ENCODE measurements at places on chromosomes 3 and 15.

- DNase-seq, result no peak
Measured at GRCh38 chr15:72535911-72536310, 61.8 kb downstream of the ARIH1 start.

- DNase-seq, result no peak
Measured at GRCh38 chr15:84814916-84815315, 2.2 kb upstream of the ALPK3 start.

DNA sequence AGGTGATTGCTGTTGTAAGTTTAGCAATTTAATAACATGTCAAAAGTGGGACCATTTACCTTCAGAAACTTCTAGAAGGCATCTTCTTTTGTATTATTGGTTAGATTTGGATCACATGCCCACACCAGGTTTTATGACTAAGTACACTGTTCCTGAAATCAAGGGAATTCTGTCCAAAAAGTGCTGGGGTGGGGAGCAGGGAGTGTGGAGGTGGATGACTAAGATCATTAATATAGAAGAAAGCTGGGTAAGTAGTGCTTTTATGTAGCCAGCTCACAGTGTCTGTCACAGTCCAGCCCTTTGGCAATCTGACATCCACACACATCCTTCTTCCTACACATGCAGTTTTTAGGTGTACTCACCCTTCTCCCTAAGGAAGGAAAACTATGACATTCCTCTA, 120.0 kb downstream of the TMCO5A start:
- DNase-seq, result no peak

DNA sequence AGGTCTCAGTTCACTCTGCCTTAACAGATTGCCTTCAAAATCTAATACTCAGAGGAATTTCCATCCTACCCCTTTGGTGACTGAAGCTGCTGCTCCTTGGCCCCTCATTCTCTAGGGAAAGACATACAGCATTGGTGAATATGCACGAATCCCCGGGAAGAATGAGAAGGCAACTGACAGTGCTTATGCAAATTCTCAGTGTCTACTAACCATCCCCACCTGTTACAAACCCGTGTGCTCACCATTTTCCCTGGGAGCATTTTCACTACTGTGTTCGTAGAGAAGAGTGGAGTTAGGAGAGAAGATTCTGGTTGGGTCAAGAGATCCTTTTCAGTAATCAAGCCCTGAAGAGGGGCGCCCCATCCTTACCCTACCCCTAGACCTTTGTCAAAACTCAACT, 37.7 kb downstream of the SYNM start:
- no peak for DNase-seq

- DNase-seq, result no peak
Measured at GRCh38 chr15:51137880-51138430, 43.2 kb upstream of the TNFAIP8L3 start.

GRCh38 chr3:45123581-45124269, 22.5 kb downstream of the CDCP1 start:
- no peak for DNase-seq

DNA sequence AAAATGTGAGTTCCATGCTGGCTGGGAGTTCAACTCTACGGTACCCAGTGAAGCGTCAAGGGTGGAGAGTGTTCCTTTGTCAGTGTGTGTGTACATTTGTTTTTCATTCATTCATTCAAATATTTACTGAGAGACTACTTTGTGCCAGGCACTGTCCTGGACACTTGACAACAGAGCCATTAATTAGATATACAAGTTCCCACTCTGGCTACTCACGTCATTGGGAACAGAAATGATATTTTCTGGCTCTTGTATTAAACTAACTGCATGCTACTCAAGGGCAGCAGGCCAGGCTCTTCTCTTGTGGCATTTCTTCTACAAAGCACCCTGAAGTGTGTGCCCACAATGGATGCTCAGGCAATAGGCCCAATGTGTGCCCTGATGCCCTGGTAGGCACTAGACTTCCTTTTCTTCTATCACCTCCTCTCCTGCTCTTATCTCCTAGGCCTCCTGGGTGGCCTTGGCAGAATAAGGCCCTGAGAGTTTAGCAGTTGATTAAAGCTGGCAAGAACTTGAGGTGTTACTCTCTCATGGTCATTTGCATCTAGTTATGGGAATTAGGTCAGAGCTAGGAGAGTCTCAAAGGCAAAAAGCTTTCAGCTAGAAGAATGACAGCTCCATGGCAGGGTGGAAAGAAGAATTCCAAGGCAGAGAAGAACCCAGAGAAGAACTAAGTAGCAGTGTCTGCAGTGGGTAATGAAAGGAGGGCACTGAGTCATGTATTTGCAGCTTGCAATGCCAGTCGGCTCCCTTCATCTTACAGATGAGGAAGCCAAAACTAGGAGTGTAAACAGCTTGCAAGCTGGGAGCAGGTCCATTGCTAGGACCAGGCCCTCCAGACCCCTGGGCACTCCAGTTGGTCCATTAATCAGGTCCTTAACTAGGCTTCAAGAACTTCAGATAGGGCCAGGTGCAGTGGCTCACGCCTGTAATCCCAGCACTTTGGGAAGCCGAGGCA, 14.0 kb upstream of the SMAD3 start:
- no peak for DNase-seq

DNA sequence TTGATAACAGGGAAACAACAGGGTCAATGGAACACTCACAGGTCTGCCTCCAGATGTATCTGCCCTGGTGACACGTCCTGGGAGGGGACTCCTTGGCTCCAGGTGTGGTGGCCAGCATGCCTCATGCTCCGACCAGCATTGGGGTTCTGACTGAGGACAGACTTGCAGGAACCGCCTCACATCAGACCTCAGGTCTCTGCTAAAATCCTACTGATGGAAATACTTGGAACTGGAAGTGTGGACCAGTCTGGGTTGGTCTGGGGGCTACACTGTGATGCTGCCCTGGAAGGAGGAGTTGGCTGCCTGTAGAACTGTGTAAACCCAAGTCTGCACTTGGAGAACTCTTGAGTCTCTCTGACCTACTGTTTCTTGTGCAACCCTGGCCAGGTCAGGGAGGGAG, 17.1 kb upstream of the KY start:
- no peak for DNase-seq

DNA sequence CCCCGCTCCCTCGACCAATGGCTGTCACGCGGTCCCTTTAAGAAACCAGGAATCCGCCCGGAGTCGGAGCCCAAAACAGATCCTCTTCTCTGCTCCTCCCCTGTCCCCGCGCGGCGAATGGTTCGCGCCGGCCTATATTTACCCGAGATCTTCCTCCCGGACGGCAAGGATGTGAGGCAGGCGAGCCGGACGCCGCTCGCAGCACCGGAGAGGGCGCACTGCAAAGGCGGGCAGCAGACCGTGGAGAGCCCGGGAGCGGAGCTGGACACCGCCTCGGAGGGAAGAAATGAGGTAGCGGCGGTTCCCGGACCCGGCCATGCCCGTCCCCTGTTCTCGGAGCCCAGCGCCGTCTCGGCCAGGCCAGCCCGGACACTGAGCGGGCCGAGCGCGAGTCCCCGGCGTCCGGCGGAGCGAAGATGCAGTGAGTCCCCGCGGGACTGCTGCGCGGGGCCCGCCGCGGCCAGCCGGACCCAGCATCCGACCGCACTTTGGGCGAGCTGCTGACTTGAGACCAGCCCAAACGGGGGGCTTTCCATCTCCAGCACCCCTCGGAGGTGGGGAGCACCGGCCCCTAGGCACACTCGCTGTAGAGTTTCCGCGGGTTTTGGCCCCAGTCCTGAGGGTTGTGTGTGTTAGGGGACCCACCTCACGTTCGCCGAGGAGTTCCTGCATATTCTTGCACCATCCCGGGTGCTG, at the start of gene FAM43A:
FAM43A (plus strand) TSS at position 166 of the 696 bp plus-strand sequence. CDS start 944 bp downstream, outside the sequence.
- DNase-seq, result peak; percentile 77

- DNase-seq, result no peak
Measured at GRCh38 chr3:11567516-11568467, 75.9 kb downstream of the VGLL4 start.

- DNase-seq, result no peak
Measured at GRCh38 chr3:147756476-147756875, 347.3 kb downstream of the ZIC1 start.

DNA sequence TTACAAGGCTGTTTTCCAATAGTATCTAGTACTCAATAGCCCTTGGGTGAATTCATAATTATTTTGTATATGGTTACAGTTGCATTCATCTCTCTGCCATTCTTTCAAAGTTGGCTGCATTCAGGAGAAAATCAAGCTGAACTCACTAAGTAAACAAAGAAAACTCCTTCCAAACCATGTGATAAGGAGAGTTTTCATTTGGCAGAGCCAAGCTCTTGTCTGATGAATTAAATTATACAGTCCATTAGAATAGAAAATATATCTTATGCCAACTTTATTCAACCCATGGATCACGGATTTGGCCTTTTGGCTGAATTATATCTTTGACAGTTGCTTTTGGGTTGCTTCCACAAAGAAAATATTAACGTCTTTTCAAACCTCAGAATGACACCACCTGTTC, 272.3 kb upstream of the ROBO1 start:
- DNase-seq, result no peak

DNA sequence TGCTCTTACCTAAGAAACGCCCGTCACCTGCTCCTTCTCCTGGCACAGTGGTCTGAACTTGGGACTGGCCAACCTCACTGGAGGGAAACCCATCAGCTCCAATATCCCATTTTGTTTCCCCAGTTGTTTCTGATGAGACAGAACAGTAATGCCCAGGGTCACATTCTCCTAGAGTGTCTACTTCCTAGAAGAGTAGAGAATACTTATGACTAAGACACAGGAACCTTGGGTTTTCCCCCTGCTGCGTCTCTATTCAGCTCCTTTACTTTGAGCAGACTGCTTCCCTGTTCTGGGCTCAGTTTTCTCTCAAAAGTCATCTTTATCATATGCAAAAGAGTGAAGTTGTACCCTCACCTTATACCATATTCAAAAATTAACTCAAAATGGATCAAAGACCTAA, 79.4 kb downstream of the POLR2M start:
- DNase-seq, result no peak

DNA sequence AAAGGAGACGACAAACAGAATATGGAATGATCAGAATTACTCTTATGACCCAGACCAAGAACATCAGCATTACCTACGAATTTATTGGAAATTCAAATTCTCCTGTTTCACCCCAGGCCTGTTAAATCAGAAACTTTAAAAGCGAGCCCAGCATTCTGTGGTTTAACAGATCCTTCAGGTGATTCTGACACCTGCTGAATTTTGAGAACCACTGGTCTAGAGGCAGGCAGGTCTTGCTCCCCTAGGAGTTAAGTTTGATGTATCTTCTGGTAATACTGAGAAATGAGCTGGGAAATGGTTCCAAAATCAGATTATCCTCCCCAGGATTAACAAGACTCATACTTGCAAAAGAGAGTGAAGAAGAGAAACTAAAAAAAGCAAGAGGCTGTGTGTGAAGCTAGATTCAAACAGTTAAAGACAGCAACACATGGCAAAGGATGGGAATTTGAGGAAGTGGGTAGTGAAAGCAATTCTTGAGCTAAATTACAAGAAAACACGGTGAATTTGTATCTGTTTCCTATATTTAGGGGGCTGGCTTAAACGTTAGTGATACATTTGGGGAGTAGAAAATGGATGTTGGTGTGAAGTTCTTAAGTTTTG, 66.0 kb downstream of the FLNB start:
- DNase-seq, result no peak

- no peak for DNase-seq
Measured at GRCh38 chr3:29694331-29694730, 413.5 kb downstream of the RBMS3 start.

DNA sequence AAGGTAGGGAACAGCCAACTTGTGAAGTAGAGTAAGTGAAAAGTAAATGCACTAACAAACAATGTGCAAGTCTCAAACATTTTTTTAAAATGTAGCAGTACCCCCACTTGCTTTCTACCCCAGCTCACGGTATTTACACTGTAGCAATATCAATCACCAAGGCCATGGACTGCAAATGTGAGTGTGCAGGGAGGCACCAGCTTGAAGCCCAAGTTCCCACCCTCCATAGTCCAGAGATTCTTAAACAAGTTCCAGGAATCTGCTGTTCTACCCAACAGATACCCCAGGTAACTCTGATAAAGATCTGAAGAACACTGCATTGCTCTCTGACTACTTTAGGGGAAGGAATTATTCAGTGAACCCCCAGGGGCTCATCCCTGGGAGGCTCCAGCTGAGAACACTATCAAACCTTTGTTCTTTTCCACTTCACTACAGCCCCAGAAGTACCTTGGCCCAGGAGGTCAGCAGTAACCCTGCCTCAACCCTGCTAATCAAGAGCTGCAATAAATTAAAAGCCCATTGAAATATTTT, 86.1 kb downstream of the FOXP1 start:
- DNase-seq, result no peak

GRCh38 chr3:46705751-46706552, 4.8 kb downstream of the TMIE start:
- DNase-seq, result no peak

GRCh38 chr3:7207125-7207524, 346.2 kb downstream of the GRM7 start:
- DNase-seq, result no peak

DNA sequence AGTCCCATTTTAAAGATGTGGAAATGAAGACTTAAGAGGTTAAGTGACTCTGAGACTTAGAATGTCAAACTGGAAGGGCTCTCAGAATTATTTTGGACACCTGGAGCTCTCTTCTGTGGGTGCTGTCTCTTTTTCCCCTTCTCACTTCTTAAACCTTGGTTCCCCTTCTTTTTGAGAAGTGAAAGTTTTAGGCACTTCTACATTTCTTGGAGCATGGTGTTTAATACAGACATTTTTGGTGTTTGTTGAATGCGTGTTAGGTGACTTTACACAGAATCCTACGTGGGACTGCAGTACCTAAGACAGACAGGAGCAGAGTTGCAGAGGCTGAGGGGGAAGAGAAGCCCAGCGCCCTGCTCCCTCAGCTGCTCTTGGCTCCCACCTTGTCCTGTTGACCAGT, 133.3 kb downstream of the MDFIC2 start:
- DNase-seq, result no peak

GRCh38 chr3:158333736-158334135, 223.8 kb downstream of the RSRC1 start:
- DNase-seq, result no peak

DNA sequence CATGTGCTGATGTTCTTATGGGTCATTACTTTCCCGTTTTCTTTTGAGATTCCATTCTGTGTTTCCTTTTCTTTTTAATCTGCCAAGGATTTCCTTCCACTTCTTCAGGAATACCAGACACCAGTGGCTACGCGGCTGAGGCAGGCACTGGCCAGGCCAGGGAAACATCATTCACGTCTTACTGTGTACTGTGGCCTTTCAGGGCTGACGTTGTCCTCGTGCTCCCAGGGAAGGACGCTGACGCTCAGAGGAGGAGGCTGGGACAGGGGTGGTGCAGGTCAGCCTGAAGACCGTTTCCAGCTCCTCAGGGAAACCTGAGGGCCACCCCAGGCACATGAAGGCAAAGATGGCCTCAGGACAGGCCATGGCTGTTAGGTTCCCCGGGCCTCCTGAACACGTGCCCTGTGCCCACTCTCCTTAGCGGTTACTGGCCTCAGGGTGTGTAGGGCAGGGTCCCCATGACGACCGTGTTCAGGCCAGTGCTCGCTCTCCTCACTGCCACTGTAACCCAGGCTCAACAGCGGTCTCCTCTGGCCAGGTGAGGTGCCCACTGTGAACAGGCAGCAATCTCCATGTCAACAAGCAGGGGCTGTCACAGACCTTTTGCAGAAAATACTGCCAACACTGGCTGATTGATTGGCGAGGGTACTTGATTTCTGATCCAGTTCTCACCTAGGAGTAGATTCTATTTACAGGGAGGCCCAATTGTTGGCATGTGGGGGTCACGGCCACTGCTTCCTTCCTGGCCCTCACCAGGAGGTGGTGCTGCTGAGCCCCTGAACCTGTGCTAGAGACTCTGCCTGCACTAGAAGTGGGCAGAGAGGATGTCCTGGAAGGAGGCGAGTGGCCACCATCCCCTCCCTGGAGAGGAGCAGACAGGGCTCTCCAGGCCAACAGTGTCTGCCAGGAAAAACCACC, 169.5 kb downstream of the ATP10A start:
- DNase-seq, result no peak

All from NCI-H2107 (cell line).